Motor neuron (in vitro differentiated cells): ENCODE measurements at places on chromosomes 2 and 18.
A peak's percentile ranks its signal among the peaks of the same experiment; 100 is the strongest.

- no peak for ATAC-seq
Measured at GRCh38 chr2:185955050-185955449, 216.4 kb downstream of the FSIP2 start.

DNA sequence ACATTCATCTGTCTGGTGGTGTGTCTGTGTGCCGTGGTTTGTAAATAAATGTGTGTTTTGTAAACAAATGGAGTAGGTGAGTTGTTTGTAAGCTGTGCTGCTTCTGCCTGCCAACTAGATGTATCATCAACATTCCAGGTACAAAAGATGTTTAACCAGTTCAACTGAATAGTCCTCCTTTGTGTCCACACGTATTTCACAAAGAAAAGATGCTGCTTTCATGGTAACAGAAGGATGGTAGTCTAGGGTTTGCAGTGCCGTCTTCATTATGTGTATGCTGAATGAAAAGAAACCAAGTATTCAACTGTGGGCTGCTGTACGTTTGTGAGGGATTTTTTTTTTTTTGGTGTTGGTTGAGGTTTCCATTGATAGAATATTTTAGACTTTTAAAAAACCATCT, 72.1 kb downstream of the CAMKMT start:
- peak; percentile 81 for ATAC-seq

- no peak for ATAC-seq
Measured at GRCh38 chr18:49038423-49038822, 87.7 kb upstream of the SMAD7 start.

- ATAC-seq = peak; percentile 6
Measured at GRCh38 chr2:88059979-88060906, 4.7 kb upstream of the KRCC1 start.

- no peak for ATAC-seq
Measured at GRCh38 chr2:57943315-57943714, 103.3 kb upstream of the VRK2 start.

- ATAC-seq = no peak
Measured at GRCh38 chr2:201344663-201345366, 12.3 kb downstream of the FLACC1 start.

- ATAC-seq = no peak
Measured at GRCh38 chr2:187208199-187208785, 239.8 kb downstream of the CALCRL start.

- no peak for ATAC-seq
Measured at GRCh38 chr2:121697108-121697631, 39.5 kb downstream of the NIFK start.

DNA sequence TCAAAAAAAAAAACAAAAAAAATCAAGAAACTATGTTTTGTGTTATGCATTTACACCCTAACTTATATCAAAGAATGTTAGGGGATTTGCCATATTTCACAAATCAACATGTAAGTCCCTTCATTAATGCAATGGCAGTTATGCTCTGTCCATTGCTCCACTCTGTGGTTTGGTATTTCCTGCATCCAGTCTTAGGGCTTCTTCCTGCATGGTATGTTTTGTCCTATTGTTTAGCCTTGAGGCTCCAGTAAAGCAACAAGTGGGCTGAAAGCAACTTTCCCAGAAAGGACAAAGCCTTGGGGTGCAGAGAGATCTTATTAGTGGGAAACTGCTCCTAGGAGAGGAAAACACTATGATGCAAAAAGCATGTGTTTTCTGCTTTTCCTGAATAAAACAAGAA, 474.1 kb downstream of the IRS1 start:
- no peak for ATAC-seq

DNA sequence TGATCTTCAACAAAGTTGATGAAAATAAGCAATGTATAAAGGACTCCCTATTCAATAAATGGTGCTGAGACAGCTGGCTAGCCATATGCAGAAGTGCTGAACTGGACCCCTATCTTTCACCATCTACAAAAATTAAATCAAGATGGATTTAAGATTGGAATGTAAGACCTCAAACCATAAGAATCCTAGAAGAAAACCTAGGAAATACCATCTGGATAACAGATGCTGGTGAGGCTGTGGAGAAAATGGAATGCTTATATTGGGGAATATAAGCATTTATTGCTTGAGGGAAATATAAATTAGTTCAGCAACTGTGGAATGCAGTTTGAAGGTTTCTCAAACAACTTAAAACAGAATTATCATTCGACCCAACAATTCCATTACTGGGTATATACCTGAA, 89.6 kb downstream of the GCA start:
- no peak for ATAC-seq

DNA sequence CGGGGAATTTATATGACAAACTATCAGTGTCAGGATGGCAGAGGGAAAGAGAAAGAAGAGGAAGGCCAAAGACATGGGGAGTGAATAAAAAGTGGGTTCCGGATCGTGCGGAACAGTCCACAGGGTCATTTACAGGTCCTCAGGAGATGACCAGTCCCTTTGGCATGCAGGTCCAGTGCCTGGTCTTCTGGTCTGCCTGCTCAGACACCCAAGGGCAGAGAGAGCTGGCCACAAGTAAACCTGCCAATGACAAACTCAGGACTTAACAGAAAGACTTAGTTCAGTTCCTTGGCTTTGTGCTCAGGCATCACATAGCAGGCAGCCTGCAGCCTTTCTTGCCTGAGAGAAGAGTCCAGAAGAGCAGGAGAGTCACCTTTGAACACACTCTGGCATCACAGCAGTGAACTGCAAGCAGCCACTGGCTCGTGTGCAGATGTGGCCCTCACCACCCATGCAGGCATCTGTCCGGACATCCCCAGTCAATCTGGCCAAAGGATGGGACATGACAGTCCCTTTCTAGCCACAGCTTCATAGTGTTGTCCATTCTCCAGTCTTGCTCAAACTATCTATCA, 14.0 kb downstream of the TMEM127 start:
- peak; percentile 95 for ATAC-seq

DNA sequence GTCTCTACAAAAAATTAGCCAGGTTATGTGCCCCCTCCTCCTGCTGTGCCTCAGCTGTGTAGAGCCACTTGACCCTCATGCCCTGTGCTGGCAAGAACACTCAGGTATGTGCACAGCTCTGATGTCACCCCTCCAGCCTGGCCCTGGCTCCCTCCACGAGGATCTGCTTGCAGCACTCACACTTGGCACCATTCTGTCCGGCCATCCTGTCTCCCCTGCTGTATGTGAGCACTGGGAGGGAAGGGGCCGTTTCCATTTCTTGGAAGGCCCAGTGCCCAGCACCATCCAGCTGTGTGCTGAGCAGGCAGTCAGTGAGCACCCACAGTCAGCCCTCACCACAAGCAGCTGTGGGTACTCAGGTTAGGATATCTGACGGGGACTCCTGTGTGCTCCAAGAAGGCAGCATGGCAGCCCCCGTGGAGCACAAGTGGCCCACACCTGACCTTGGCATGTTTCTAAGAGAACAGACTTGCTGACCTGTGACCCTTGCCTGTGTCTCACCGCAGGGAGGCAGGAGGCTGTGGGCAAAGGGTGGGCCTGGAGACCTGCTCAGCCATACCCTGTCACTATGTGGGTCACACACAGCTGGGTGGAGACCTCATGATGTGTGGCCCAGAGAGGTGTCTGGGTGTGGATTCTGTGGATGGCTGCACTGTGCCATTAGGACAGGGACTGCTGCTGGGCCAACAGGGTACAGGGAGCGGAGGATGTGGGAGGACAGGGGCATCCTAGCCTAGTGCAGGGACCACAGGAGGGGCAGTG, 31.5 kb downstream of the USP34 start:
- ATAC-seq = no peak

DNA sequence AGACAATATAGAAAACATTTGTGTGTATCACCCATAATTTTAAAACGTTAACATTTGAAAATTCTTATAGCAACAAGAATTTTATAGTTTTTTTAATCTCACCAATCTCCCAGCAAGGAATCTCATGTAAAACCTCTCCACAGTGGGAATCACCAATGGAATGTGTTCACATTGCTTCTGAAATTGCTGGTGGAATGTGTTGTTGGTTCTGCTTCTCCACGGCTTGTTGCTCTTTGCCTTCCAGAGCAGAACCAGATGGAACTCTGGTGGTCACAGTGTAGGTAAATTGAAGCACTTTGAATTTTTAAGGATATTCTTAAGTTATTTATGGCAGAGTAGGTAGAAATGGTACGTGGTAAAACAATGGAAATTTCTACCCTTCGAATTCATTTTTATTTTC, 35.1 kb downstream of the DCAF17 start:
- no peak for ATAC-seq

DNA sequence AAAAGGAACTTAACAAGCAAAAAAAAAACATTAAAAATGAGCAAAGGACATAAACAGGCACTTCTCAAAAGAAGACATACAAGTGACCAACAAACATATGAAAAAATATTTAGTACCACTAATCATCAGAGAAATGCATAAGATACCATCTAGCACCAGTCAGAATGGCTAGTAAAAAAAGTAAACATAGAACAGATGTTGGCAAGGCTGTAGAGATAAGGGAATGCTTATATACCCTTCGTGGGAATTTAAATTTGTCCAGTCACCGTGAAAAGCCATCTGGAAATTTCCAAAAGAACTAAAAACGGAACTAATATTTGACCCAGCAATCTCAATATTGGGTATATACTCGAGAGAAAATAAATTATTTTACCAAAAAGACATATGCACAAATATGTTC, 1751.3 kb upstream of the LRRTM1 start:
- ATAC-seq = no peak

GRCh38 chr2:140295767-140296166, 1515.6 kb upstream of the NXPH2 start:
- ATAC-seq = no peak

- no peak for ATAC-seq
Measured at GRCh38 chr2:3483227-3483985, 35.9 kb downstream of the ADI1 start.

DNA sequence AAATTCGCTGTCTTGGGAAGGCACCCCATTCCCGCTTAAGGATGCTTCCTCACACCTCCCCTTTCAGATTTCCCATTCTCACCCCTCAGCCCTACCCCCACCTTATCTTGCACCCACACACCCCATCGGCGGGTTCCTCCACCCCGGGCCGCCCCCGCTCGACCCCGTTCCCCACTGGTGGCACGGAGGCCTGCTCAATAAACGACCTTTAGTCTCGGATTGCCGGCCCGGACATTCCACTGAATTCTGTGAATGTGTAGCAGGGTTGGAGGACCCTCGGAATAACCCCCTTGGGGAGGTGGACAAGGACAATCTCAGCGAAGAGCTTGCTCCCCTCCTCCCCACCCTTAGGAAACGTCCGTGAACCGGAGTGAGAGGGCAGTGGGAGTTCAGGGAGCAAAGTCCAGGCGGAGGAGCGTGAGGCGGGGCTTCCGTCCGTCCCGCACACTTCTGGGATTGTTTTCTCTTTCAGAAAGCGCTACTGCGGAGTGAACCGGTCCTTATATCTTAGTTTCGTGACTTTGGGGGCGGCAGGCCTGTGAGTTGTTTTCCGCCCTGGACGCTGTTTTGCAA, 2.8 kb upstream of the LBX2 start:
- ATAC-seq = no peak

DNA sequence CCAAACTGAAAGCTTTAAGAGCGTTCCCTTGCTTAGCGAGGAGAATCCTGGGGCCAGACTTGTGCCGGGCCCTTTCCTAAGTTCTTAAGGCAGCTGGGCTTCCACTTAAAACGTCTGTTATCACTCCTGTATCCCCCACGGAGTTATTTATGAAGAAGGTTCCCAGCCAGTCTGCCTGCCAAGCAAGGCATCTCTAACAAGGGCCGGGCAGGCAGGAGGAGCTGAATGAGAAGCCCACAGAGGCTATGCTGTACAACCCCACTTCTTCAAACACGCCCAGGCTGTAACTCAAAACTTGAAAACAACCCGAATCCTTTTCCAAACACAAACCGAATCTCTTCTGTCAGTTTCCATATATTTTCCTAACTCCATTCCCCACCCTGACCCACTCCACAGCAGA, 39.0 kb upstream of the ZFP36L2 start:
- no peak for ATAC-seq

DNA sequence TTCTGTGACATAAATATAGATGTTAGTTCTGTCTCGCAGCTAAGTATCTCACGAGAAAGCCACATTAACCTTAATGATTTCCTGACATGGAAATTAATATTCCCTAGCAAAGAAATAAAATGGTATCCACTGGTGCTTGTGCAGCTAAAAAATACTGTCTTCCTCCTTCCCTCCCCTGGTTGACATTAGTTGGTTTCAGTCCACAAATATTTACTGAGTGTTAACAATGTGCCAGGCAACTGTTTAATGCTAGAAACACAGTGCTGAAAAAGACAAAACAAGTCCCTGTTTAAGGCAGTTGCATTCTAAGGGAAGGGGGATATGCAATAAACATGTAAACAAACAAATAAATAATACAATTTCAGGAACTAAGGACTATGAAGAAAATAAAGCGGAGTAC, 44.2 kb upstream of the VPS54 start:
- no peak for ATAC-seq

- no peak for ATAC-seq
Measured at GRCh38 chr2:150581717-150582472, 94.4 kb upstream of the RND3 start.

DNA sequence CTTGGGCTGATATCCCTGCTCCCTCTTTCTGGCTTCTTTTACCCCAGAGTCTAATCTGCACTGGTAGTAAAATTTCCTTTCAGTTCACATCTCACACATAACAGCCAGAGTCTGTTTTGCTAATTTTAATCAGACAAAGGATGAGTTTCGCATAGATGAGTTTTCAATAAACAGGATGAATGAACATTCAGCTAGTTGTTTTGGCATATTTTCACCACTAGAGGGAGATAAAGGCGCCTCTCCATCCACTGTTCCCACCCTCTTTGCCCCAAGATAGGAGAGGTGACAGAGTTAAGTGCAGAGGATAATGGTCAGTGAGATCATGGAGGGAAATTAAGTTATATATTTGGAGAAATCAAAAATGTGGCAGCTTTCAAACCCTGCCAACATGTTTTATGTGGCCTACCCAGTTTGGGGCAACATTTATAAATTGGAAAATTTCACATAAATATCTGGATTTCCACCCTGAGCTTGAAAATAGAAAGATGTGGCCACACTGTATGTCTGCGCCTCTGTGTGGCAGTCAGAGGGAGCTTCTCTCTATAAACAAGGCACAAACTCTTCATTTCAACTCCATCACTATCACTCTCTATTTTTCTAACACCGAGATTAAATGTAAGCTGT, 48.5 kb upstream of the DTNA start:
- peak; percentile 64 for ATAC-seq

DNA sequence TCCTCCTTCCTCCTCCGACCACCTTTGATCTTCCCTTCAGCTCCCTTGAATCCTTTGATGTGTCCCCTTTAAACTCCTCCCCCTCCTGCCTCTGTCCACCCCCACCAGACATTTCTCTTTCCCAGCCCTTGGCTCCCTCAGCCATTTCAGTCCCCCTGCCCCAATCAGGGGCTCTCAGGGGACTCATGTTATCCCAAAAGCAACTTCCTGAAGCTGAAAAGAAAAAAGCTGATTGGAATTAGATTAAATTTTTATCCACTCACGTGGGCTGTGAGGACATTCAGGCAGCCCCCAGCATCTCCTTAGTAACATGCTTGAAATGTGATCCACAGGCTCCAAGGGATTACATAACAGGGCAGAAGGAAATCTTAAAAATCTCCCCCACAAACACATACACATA, 81.3 kb downstream of the NEURL3 start:
- no peak for ATAC-seq
